Epithelial cell of alveolus of lung (primary cell): ENCODE measurements at places on chromosomes 16 and 17. TPM values are rescaled to one million over a fixed set of nuclear protein-coding genes. Genes with fewer than 3 reads are reported as not detected.

The SOX8 gene
- total RNA-seq, result 0.13 and 0.88 TPM in 2 replicates

The KRTAP4-4 gene
- total RNA-seq, result not detected in 2 replicates

The ZDHHC1 gene
- 3.5 and 9.7 TPM in 2 replicates for total RNA-seq

The TEDC2 gene
- total RNA-seq, result 8.6 and 11.0 TPM in 2 replicates

The TOB1 gene
- total RNA-seq, result 5.8 and 12.7 TPM in 2 replicates

The AXIN2 gene
- total RNA-seq, result 2.6 and 3.6 TPM in 2 replicates

The KRT25 gene
- total RNA-seq, result not detected in 2 replicates

The CEP112 gene
- total RNA-seq, result 4.0 and 5.1 TPM in 2 replicates

The MMP15 gene
- 3.9 and 6.7 TPM in 2 replicates for total RNA-seq

The TMEM256 gene
- total RNA-seq, result 130 and 211 TPM in 2 replicates

The ESRP2 gene
- 0.52 TPM in 1 of 2 replicates, not detected in the other for total RNA-seq

The BCO1 gene
- total RNA-seq, result not detected in 2 replicates

The CFAP97D1 gene
- total RNA-seq, result not detected in 2 replicates

The RNF112 gene
- 1.6 and 6.9 TPM in 2 replicates for total RNA-seq

The GAS2L2 gene
- total RNA-seq, result not detected in 2 replicates

The KRT12 gene
- not detected in 2 replicates for total RNA-seq

The CLCN7 gene
- 36.4 and 41.1 TPM in 2 replicates for total RNA-seq

The RSL1D1 gene
- total RNA-seq, result 116 and 227 TPM in 2 replicates

The C17orf113 gene
- 0.13 and 2.1 TPM in 2 replicates for total RNA-seq

The SPECC1 gene
- 34.5 and 54.3 TPM in 2 replicates for total RNA-seq

The AIPL1 gene
- not detected in 2 replicates for total RNA-seq

The HBA2 gene
- total RNA-seq, result 0.91 TPM in 1 of 2 replicates, not detected in the other

The SMIM5 gene
- total RNA-seq, result not detected in 2 replicates

The NOG gene
- 0.08 and 3.9 TPM in 2 replicates for total RNA-seq

The KRTAP17-1 gene
- total RNA-seq, result not detected in 2 replicates

The PABPN1L gene
- not detected in 2 replicates for total RNA-seq

The ARL17A gene
- total RNA-seq, result 2.2 and 7.7 TPM in 2 replicates

The KCNJ2 gene
- total RNA-seq, result 1.7 and 3.7 TPM in 2 replicates

The SPEM3 gene
- total RNA-seq, result not detected in 2 replicates

The KCNH4 gene
- not detected in 2 replicates for total RNA-seq

The OTOA gene
- total RNA-seq, result not detected in 2 replicates

The TIMP2 gene
- total RNA-seq, result 201 and 258 TPM in 2 replicates

The VPS25 gene
- total RNA-seq, result 89.2 and 114 TPM in 2 replicates

The RASD1 gene
- 2.5 and 3.4 TPM in 2 replicates for total RNA-seq

The MYH2 gene
- 1.8 TPM in 1 of 2 replicates, not detected in the other for total RNA-seq

The DBF4B gene
- 6.1 and 8.2 TPM in 2 replicates for total RNA-seq

The GOSR2 gene
- total RNA-seq, result 24.0 and 32.5 TPM in 2 replicates

The RCVRN gene
- not detected in 2 replicates for total RNA-seq
